Stimulated activated CD8-positive, alpha-beta memory T cell treated with anti-CD3 and anti-CD28 coated beads, Interleukin-4, amount 100 ng/mL, for 48 hours (primary cell): ENCODE measurements at places on chromosomes 16 and 17.

DNA sequence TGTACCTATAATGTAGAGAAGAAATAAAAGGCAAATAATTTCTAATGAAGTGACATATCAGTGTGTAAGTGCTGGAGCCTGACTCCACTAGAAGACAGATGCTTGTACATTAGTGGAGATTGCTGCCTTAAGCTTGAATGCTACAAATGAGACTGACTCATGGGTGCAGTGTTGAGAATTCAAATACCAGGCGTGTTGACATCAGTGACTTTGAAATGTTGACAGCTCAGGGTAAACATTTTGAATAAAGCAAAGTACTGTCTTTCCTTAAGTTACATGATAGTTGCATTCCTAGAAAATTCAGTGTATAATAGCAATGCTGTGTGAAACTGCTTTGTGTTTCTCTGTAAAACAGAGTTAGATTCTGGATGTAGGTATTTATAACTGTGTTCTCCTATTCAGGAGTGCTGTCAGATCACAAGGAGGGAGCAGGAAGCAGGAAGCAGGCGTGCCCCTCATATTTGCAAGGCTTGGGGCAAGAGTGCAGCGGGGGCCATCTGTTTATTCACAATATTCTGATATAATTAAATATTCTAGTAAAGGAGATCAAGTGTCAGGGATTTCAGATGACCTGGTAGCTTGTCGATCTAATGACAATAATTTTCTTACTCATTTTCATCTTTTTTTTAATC is 119.0 kb downstream of the SPECC1 start:
- no peak for DNase-seq

- no peak for DNase-seq
Observed at GRCh38 chr16:85959686-85960085, 60.7 kb downstream of the IRF8 start.

DNA sequence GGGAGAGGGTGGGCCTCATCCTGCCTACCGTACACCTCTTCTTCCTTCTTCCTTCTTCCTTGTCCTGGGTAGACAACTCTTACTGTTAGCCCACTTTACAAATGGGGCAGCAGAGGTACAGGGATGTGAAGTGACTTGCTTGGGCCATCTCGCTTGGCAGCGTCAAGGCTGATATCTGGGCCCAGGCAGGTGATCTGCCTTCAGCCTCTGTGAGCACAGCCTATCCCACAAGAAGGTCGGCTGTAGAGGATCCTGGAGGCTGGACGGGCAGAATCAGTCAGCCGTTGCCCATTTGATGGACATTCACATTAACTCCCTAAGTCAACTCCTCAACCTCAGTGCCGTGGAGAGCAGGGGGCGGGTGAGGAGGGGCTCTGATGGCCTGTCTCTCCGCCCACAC is 317.3 kb downstream of the CPPED1 start:
- DNase-seq: no peak

DNA sequence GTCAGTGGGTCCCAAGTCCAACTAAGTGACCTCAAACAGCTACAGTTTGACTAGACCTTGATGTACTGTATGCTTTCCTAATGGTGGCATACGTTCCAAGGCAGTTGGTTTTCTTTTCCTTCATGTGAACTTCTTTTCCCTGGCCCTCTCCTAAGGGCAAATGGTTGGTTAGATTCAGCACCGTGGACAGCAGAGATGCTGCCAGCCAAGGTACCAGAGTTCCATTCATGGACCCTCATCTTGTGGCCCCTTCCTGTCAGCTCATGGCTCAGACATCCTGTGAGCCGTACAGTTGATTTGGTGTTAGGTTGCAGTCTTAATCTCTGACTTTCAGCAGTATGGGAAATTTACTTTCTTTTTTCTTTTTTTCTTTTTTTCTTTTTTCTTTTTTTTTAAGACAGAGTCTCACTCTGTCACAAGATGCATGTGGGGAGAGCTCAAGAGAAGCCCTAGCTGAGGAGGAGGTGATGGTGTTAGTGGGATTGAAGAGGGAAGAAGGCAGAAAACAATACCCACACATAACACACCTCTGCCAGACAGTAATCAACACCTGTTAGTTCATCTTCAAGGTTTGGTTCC is 122.4 kb downstream of the USP31 start:
- DNase-seq: no peak

DNA sequence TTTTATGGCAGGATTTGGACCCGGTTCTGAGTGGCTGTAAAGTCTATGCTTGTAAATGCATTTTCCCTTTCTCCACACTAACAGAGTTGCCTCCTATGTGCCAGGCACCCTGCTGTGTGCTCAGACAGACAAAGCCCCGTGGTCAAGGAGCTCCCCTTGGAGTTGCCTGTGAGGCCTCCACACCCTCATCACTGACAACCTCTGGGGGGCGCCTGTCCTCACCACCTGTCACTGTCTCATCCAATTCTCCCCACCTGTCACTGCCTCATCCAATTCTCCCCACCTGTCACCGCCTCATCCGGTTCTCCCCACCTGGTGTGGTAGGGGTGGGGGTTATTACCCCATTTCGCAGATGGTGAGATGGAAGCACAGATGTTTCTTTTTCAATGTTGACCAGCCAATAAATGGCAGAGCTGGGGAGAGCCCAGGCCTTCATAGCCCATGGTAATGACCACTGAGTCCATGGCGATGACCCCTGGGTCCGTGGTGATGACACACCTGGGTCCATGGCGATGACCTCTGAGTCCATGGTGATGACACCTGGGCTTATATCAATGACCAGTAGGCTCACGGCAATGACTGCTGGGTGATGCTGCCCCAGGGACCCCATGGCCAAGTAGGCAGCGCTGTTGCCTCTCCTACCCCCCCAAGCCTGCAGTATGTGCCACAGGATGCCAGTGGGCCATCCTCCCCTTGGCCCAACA is 150.1 kb downstream of the IRF8 start:
- DNase-seq: peak; percentile 39

- DNase-seq: no peak
Observed at GRCh38 chr17:27342059-27342458, 48.1 kb downstream of the WSB1 start.
